ENCODE measurements at places on chromosomes 2 and 18. TPM values are rescaled to one million over a fixed set of nuclear protein-coding genes. Genes with fewer than 3 reads are reported as not detected.

DNA sequence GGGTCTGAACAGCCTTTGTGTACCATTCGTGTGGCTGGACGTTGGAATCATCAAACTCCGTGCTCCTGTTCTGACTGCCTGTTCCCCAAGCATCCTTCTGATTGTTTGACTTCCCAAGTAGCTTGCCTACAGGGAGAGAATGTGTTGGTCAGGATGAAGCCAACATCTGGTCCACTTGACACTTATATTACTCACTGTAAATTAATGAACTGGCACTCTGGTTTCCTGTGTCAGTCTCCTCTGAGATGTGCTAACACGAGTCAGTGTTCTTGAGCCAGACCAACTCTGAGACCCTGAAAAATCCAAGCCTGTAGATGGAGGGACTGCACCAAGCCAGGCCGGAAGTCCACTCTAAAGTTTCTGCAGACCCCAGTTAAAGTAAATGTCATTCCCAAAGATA, 440.9 kb downstream of the ZNF516 start:
- no peak for ATAC-seq

DNA sequence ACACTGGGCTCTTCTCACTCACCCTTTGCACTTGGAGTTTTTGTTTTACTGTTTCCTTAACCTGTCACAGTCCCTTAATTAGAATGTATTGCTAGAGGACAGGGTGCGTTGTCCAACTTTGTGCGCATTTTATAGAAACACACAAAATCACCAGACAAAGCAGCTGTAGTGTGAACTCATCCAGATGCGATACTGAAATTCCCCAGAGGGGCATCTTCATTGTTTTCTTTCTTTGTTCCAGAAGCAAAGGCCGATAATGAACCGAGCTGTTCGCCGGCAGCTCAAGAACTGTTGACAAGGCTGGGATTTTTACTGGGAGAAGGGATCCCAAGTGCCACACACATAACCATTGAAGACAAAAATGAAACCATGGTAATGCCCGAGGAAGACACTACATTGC, 137.6 kb downstream of the WDSUB1 start:
- peak; percentile 28 for ATAC-seq

- ATAC-seq: no peak
These were observed 29.7 kb downstream of the CCBE1 start for GRCh38 chr18:59667488-59667887.

DNA sequence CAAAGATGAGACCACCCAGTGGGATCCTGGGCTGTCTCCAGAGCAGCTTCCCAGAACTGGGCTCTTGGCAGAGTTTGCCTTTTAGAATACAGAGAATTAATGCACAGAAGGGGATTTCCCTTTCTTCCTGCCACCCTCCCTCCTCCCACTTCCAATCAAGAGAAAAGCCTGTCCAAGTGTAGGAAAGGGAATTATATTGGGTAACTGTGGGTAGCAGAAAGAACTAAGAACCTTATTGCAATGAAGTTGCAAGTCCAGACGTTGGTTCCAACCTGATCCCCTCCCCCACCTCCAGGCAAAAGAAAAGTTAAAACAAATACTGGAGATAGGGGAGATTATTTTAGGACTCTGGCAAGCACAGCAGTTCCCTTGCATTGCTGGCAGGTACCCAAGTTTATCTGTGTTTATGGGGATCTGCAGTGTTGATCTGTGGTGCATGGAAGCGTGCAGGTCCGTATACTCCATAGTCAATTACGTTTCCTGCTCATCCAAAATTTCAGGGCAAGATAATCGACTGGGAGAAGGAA, 114.3 kb downstream of the PRKCE start:
- ATAC-seq: no peak

DNA sequence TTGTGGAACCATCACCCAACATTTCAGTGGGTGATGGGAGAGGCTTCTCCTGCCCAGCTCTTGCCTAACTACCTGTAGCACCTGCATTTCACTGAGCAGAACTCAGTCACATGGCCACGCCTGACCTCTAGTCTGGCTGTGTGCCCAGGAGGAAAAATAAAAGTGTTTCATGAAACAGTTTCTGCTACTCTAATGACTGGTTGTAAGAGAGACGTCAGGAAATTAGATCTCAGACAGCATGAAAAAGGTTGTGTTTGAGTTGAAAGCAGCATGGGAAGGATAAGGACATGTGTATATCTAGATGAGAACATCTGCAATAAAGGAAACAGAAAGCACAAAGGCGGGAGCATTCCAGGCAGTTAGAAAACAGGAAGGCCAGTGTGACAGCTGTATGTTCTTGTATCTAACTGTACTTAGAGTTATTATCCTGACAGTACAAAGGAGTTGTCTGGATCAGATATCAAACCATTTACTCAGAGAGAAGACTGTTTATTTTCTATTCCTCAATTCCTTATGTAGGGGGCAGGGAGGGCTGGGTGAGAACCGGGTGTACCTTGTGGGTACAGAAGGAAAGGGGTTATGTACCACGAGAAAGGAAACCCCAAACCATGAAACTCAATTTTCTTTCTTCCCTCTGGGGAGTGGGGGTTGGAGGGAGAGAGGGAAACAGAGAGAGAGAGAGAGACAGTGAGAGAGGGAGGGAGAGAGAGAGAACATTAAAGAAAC, 307.4 kb upstream of the VWC2L start:
- no peak for ATAC-seq

DNA sequence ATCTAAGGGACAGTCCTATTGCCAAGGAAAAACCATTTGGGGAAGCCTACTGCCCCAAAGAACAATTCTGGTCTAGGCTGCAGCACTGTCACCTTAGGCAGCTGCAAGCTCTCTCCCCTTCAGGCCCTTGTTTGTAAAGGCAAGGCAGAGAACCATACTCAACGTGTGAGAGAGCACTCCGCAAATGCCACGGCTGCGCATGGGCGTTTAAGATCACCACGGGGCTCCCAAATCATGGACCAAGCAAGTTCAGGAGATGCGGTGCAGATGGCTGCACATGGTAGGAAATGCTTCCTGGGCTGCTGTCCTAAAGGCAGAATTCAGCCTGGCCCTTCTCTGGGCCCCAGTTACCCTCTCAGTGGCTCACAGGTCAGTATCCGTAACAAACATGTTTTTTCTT, 15.5 kb downstream of the ERFE start:
- ATAC-seq: no peak

DNA sequence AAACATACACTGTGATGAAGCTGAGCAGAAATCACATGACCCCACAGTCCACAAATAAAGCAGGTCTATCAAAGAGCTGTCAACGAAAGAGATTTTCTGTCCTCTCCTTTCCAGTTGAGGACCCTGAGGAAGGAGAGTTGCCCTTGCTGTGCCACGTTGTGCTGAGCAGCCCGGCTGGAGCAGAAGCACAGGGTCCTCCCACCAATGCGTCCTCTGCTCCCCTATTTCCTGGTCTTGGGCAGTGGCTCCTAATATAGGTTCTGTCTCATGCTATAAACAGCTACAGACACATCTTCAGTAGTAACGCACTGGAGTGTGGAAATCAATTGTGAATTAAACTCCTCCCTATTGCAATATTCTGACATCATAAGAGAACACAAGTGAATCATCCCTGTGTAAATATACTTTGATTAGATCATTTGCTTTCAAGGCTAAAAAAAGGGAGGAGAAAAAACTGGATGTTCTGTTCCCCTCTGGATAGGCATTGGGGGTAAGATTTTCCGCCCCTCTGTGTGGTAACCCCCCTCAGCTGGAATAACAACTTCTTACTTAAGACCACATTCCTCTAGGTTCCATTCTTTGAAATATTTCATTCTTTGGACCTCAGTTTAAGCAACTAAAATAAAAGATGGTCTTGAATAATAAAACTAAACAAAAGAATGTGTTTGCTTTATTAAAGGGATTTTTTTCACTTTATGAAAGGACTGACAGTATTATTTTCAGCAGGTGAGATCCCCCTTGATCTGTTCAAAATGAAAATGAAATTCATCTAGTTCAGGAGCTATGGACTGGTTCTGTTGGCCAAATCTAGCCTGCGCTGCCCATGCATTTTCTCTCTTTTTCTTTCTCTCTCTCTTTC, 8.3 kb upstream of the RHOB start:
- peak; percentile 96 for ATAC-seq

GRCh38 chr2:31979018-31979417, 31.8 kb downstream of the MEMO1 start:
- ATAC-seq: no peak

GRCh38 chr2:40150266-40150665, 301.6 kb downstream of the SLC8A1 start:
- ATAC-seq: no peak

DNA sequence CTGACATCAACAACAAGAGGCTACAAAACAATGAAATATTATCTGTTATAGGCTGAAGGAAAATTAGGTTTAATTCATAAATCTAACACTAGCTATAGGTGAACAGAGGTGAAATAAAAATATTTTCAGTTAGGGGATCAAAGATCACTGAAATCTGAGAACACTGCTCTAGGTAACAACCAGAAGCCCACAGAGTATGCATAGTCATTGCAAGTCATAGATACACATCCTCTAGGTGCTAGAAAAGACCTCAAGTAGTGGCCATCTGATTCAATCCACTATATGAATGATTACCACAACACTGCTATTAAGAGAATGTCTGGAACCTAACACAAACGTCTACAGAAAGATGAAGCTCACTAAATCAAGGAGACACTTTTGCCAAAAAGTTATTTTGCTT, 264.6 kb upstream of the CYP26B1 start:
- ATAC-seq: no peak

- no peak for ATAC-seq
These were observed 139.6 kb upstream of the MYCN start for GRCh38 chr2:15800495-15801329.

GRCh38 chr2:85952196-85952734, 63.5 kb upstream of the ST3GAL5 start:
- ATAC-seq: no peak

- no peak for ATAC-seq
These were observed 332.2 kb downstream of the GALNT13 start for GRCh38 chr2:154203902-154204301.

DNA sequence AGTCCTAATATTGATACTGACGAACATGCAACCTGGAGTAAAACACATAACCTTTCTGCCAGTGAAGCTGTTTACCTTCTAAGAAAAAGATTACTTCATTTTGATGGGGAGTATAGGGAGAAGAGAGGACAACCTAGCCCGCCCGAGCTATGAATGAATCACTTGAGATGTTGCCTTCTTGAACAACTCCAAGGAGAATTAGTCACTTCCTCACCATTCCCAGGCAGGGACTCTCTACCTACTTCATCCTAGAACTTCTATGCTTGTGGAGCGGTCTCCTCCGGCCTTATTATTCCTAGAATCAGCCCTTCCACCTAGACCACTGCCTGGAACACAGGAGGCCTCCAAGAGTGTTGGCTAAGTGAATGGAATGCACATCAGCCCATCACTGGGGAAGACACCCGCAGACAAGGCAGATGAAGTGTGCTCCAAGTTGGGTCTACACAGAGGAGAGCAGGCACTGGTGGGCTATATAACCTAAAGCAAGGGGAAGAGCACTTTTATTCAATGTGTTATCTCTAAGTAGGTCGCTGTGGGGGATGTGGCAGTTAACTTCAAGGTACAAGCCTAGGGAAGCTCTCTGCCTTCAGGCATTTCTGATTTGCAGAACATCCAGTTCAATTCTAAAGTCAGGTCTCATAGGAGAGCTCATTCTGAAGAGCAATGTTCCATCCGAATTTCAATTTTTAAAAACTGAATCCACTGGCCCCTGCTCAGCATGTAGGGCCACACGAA, 57.4 kb downstream of the STK39 start:
- ATAC-seq: no peak

DNA sequence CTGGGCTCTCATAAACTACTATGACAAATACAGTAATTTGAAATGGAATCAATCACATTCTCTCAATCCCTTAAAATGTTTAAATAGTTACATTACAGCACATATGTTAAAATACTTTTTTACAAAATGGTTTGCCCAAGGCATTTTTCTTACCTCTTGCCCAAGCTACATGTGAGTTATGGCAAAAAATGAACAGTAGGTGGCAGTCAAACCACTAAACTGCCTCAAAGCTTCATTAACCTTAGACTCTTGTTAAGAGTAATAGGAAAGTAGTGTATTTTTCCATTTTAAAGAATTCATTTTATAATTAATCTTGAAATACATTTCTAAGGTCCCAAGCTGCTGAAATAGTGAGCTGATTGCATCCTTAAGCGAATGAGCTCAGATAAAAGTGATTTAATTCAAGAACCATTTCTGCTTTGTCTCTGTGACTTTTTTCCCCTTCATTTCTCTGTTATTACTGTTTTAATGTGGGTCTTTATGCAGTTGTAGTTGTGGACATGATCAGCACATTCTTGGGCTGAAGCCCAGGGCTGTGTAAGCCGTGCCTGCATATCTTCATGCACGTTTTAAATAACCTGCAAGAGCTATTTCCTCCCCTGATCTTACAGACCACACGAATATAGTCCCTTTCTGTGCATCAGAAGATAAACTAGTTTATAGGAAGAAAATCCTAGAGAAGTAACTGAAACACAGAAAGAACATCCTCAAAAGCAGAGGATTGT, 311.8 kb downstream of the LNPK start:
- no peak for ATAC-seq

DNA sequence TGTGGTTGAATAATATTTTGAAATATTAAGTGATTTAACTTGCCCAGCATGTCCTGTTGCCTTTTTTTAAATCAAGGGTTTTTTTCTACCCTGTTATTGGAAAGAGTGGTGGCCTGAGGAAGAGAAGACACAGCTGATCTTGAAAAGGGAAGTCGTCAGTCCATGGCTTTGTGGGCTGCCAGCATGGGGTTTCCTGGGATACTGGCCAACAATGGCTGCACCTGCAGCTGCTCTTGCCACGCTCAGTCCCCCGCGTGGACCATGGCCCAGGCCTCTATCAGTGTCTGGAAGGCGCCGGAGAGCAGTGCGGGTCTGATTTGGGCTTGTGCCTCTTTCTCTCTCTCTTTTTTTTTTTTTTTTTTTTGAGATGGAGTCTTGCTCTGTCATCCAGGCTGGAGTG, 99.3 kb downstream of the ASB1 start:
- ATAC-seq: no peak

GRCh38 chr2:120704696-120705095, 31.0 kb upstream of the GLI2 start:
- ATAC-seq: no peak

Gene LGALSL
- total RNA-seq: 18.3 TPM

Gene GPR45
- 1.1 TPM for total RNA-seq

Gene PLGLB2
- 0.87 TPM for total RNA-seq

Gene VIT
- 0.24 TPM for total RNA-seq

Gene ZC3H8
- total RNA-seq: 17.9 TPM

Gene CPO
- total RNA-seq: 0.36 TPM

Gene ALLC
- 0.49 TPM for total RNA-seq

Gene CPSF3
- total RNA-seq: 34.9 TPM

Gene KCNK3
- total RNA-seq: 8.9 TPM
